ENCODE measurements at places on chromosomes 3 and 15.

DNA sequence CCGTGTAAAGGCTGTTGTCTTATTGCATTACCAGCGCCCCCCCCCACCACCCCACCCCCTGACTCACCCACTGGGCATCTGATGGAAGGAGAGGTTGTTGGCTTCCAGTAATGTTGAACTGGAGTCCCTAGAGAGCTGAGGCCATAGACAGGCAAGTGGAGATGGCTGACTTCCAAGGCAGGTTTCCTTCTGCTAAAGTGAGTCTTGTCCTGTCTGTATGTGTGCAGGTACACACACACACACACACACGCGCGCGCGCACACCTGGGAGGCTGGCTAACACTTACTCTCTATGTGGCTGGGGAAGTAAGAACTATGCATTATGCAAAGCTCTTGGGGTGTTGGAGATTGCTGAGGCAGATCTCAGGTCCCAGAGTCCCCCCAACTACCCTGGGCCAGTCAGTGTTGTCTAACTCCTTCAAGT, 1.6 kb upstream of the KY start:
- peak; percentile 72 for DNase-seq

DNA sequence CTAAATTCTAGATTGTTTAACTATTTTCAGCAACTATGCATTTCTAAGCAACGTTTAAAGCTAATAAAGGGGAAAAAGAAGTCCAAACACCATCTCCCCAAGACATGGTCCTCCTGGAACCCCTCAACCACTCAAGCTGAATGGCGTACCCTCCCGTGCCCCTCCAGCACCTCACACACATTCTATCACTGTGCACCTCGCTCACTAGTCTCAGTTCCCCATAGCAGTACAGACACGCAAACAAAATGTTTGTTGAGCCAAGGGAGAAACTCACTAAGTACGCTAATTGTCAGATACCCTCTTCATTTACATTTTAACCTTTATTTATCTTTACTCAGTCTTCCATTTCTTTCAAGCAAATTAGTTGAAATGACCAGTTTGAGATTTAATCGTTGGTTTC, 48.8 kb downstream of the ACAP2 start:
- DNase-seq, result no peak

DNA sequence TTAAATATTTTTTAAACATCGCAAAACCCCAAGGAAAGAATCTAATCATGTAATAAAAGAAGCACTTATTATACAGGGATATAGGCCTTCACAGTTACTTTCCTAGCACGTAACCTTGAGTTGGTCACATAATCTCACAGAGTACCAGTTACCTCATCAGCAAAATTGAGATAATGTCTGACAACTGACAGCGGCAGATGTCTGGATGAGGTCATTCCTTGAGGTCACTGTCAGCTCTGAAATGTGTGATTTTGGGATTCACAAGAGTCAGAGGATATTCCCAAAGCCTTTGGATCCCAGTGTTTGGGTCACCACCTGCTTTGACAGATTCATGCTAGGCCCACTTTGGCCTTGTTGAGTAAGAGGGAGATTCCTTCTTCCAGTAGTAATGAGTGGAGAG, 151.4 kb upstream of the SEMA6D start:
- DNase-seq, result no peak

DNA sequence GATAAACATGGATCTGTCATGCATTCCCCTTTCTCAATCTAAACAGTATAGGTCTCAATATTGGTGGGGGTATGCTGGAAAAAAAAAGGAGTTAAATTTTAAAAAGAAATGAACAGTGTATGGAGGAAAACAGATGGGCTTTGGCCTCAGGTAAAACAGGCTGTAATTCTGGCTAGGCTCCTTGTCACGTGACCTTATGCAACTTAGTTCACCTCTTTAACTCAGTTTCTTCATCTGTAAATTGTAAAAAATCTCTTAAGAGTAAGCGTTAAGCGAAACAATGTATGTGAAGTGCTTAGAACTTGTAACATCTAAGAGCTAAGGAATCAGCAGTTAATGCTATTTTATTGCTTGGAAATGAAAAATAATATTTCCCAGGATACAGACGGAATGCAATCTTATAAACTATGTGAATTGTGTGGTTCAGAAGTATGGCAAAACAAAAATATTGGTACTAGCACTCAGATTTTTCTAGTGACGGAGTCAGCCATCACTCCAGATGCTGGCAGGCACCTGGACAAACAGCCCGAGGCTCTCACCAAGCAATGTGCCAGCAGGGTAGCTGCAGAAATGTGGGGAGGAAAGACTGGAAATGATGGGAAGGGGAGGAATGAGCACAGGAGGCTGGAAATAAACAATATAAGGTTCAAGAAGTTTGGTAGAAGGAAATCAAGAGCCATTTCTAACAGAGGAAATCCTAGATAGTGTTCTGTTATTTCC, 172.8 kb downstream of the USP13 start:
- DNase-seq, result no peak

DNA sequence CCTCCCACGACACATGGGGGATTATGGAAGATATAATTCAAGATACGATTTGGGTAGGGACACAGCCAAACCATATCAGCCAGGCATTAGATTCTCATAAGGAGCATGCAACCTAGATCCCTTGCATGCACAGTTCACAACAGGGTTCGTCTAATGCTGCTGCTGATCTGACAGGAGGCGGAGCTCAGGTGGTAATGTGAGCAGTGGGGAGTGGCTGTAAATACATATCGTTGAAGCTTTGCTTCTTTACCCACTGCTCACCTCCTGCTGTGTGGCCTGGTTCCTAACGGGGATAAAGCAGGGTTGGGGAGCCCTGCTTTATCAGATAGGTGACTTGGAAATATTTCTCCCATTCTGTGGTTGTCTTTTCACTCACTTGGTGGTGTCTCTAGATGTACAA, 14.8 kb downstream of the DOCK3 start:
- no peak for DNase-seq

DNA sequence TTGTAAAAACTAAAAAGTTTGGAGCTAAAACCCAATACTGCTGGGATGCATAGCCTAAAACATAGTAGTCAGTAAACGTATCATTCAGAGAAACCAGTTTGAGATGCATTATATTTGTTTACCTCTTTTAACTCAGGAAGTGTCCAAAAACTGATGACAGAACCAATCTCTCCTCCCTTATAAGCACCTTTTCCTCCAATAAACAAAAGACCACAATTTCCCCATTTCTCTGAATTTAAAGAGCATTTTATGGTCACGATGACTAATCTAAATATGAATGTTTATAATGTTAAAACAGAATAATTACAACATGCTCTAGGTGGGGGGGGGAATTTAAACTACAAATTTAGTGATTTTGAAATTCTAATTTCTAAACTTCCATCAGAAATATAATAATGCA, 58.5 kb downstream of the CEP63 start:
- no peak for DNase-seq

GRCh38 chr15:79381593-79381992, 50.5 kb upstream of the MINAR1 start:
- DNase-seq, result no peak

GRCh38 chr15:88282614-88283013, 26.1 kb upstream of the NTRK3 start:
- no peak for DNase-seq

DNA sequence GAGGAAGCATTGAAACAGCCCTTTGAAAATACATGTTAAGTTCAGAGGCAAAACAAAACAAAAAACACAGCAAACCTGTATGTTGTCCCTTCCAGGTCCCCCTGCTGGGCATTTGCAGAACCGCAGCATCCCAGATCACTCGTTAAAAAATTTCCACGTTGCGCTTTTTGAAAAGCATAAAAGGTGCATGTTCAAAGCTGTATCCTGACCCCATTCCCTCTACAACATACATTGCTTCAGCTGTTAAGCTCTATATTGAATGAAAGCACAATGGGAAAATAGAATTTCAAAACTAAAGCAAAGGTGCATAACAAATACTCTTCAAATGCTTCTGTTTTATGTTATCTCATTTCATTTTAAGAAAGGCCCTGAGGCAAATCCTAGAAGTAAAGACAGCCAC, 328.3 kb downstream of the THSD4 start:
- DNase-seq, result peak; percentile 60

DNA sequence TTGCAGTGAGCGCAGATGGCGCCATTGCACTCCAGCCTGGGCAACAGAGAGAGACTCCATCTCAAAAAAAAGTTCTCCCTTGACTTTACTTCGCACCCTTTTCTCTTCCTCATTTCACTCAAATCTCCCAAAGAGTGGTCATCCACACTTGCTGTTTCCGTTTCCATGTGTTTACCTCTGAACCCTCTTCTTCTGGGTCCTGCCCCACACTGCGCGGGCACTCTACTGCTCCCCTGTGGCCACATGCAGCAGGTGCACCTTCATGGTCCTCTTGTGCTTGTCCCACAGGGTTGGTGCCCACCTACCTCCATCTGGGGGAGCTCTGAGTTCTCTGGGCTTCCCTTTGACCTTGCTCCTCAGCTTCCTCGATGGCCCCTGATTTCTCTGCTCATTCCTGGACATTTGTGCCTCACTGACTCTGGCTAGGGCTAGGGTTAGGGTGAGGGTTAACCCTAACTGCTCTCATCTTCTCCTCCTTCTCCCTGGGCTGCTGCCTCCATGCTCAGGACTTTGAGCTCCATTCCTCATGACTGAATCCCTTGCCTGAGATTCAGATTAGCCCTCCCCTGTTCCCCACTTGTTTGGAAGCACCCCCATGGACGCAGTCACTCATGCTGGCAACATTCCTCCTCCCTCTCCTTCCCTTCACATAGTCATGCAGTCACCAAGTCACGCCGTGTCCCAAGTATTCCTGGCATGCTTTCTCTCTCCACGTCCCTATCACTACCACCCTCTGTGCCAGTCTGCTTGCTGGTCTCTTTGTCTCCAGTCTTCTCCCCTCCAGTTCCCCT, 26.6 kb upstream of the KY start:
- DNase-seq, result no peak

DNA sequence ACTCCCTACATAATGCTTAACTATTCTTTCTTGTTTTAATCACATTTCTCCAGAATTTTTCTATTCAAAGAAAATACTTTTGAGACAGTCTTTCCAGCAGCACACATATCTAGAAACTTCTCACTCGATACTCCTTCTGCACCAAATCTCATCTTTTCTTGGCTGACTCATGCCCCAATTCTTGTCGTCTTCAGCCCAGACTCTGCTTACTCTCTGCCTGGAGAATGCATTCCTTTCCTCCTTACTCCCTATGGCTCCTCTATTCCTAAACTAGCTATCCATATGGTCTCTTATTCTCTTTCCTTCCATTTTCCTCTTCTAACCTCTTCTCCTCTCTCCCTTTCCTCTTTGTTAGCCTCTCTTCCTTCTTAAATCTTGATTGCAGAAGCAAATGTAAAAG, 158.7 kb downstream of the GBE1 start:
- peak; percentile 35 for DNase-seq

DNA sequence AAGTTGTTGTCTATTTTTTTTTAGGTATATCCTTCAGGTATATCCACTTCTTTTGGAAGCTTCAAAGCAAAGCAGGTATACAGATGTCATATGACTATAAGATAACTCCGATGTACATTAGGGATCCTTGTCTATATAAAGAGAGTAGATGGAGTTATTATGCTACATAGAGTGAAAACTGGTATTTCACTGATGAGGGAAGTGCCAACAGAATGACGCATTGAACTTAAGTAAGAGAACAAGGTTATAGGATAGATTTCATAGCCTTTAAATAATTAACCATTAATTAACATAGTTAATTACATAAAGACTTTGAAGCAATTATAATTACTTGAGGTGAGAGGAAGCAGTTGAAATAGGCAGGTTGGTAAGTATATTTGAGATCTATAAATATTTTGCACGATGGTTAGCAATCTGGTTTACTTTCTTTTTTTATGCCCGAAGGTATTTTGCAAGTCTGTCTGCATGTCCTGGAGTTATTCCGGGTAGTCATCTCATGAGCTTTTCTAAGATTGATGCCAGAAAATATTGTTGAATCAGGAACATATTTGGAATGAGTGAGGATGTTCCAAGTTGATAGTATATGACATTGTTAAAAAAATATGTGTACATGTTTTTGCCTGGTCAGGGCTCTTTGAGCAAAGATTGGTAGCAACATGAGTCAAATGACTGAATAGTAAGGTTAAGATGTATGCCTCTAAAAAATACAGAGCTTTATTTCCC, 299.5 kb upstream of the KCNMB2 start:
- peak; percentile 83 for DNase-seq

DNA sequence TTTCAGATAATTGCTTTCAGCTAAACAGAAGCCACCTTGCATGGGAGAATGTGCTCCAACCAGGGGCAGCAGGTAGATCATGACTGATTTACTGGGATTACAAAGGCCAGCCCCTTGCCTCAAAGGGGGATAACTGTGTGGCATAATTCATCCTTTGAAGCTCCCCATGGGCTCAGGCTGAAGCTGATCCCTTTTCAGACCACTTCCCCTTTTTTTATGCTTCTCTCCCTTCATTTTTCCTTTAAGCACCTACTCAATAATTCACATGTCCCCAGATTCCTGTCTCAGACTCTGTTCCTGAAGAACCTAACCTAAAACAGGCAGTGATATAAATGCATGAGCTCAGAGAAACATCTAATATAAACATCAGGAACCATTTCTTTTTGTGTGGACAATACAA, 8.2 kb upstream of the MYRIP start:
- no peak for DNase-seq

GRCh38 chr3:9099702-9100512, 136.6 kb upstream of the RAD18 start:
- no peak for DNase-seq

- DNase-seq, result no peak
Observed at GRCh38 chr15:81049835-81050234, 49.1 kb downstream of the TLNRD1 start.

DNA sequence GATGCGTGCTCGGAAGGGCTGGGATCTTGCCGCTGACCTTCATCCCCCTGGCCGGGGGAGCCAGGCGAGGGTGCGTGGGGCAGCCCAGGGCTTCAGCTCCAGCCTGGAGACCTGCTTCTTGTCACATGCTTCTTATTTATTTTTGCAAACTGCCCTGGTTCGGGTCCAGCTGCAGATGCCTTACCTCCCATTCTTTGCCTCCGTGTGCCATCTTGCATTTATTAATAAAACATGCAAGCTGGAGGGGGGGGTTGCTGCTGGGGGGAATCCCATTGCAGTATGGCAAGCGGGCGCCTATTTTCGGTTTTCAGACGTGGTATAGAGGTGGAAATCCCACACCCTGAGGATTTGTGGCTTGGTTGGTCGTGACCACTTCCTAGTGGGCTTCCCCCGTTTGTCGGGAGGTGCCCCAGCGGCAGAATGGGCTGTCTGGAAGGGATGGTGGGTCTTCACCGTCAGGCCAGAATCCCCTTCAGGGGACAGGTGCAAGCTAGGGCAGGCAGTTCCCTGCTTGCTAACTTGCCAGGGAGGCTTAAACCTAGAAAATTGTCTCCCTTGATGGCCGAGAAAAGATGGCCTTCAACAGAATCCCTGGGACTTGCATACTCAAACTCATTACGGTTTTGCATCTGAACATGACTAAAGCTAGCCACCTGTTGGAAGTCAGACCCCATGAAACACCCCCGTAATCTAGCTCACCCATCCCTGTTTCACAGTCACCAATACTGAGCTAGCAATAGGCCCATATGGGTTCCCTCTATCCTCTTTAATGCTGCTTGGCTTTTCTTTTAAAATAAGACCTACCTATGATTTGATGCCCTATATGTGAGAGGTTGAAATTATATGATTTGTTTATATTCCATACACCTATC, 569 bp downstream of the TMEM266 start:
- DNase-seq, result no peak

GRCh38 chr3:14461006-14461747, 58.8 kb downstream of the SLC6A6 start:
- no peak for DNase-seq

GRCh38 chr3:119913021-119913420, 131.1 kb downstream of the NR1I2 start:
- peak; percentile 38 for DNase-seq

- DNase-seq, result no peak
Observed at GRCh38 chr3:139291276-139292051, 52.4 kb upstream of the MRPS22 start.

GRCh38 chr3:170889132-170889531, 19.1 kb upstream of the RPL22L1 start:
- DNase-seq, result no peak
